Activated T-cell treated with anti-CD3 and anti-CD28 coated beads, Interleukin-2, amount 50 U/mL, for 4 hours (primary cell): ENCODE measurements at places on chromosomes 3 and 15. TPM values are rescaled to one million over a fixed set of nuclear protein-coding genes. Genes with fewer than 3 reads are reported as not detected.

DNA sequence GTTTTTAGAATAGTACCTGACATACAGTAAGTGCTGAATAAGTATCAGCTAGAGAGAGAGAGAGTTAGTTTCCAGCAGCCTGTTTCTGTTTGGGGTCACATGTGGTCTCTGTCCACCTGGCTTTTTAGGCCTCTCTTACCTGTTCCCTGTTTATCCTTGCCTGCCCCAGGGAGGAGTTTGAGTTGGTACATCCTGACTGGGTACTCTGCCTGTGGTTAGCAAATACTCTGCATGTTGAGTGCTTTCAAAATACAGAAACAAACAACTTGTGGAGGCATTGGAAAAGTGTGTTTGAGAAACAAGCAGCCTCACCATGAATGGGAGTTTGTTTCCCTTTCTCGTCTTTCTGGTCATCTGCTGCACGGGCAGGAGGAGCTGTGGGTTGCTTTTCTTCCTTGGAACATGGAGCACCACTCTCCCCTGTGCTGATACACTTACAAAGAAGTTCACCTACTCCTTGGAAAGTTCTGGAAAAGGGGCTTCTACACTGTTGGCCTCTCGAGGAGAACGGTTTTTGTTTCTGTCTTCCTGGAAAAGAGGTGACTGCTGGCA, 166.1 kb downstream of the PGPEP1L start:
- DNase-seq: no peak

The ACTRT3 gene
- total RNA-seq: 1.7 TPM

DNA sequence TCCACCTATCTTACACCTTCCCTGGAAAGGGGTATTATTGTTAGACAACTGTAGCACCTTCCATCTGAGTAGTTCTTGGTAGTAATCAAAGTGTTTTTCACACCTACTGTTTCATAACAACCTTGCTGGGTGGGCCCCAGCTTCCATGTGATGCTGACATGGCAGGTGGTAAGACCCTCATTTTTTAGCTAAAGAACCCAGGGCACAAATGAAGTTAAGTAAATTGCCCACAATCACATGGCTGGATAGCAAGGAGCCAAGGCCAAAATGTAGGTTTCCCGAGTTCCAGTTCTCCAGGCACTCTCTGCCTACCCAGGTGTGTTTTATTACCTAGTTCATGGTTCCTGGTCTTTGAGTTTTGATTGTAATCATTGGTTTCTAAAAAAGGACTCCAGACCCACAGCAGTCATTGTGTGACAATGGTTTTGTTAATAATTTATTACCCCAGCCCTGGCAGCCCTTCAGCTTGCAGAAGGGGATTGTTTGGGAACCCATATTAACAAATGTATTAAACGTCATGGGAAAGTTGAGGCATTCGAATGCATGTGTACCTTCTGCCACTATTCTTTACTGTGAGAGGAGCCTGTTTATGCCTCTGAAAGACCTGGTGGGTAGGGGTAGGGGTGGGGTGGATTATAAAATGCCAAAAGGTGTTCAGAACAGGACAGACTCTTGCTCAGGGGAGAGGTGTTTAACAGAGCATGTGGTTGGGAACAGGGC, 222.2 kb upstream of the BHLHE40 start:
- DNase-seq: no peak

GRCh38 chr3:169041677-169042171, 621.8 kb downstream of the MECOM start:
- no peak for DNase-seq

DNA sequence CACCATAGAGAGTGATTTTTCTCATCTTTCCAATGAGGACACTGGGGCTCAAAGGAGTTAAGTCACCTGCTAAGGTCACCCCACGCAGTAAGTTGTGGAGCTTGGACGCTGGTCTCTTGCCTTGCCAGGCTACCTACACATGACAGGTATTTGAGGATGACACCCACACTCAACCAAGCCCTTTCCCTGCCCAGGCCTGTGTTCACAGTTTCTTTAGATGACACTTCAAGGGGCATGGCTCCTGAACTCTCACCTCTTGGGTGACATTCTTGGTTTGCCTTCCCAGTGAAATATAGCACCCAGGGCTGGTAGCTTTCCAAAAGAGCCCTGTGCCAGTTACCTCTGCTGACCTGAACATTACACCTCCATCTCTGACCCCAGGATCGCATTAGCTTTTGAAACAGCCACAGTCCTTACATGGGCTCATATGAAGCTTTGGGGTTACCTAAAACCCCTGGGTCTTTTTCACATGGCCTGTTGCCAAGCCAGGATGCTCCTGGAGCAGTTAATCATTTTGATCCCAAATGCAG, 148.0 kb downstream of the RPLP1 start:
- DNase-seq: no peak

The TPRG1 gene
- total RNA-seq: 6.2 TPM

GRCh38 chr3:14803981-14804834, 14.6 kb upstream of the FGD5 start:
- DNase-seq: no peak

DNA sequence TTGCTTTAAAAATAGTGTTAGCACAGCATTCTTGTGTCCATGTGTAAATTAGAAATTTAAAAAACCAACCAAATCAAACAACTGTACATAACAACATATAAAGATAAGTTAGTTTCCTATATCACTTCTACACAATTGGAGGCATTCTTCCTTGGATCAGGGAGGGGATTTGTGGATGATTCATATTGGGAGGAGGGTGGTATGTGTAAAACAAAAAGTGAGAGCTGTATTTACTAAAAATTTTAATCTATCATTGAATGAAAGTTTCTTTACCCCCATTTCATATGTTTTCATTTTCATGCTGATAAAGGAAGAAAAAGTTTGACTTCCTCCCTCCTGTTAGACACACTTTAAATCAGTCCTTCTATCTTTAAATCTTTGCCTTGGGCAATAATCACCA, 325.0 kb downstream of the SATB1 start:
- no peak for DNase-seq

The PRR20G gene
- not detected for total RNA-seq

DNA sequence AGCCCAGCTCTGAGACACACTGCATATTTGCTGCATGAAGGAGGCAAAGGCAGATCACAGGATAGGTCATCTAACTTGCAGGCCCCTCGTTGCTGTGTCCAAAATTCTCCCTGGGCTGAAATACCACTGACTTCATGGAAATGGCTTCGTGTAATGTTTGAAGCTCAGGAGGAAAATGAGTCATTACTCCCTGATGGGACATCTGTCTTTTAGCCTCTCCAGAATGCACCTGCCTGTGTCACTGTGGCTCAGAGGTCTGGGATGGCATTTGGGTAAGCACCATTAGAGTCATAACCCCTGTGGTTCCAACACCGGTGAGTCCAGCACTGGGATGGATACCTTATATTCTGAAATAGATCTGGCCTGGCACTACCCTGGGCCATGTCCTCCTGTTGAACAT, 51.5 kb downstream of the IL12A start:
- DNase-seq: no peak
